ENCODE measurements at places on chromosomes 4 and X. TPM values are rescaled to one million over a fixed set of nuclear protein-coding genes. Genes with fewer than 3 reads are reported as not detected.

DNA sequence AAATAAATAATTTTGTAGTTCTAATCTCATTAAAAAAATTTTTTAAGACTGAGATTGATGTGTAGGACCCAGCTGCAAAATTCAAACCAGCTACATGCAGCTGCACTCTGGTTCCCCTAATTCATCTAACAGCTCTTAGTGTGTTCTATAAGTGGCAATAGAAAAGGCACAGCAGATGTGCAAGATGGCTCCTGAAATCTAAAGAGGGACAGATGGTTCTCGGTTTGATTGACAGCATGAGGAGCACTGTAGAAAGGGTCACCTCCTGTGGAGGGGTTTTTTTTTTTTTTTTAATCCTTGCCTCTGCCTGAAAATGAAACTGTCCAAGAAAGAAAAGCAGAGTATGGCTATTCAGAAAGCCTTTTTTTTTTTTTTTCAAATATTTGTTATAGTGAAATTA, 16.9 kb upstream of the OCIAD1 start:
- no peak for DNase-seq

GRCh38 chrX:43592597-43592996, 63.5 kb upstream of the MAOA start:
- no peak for DNase-seq

DNA sequence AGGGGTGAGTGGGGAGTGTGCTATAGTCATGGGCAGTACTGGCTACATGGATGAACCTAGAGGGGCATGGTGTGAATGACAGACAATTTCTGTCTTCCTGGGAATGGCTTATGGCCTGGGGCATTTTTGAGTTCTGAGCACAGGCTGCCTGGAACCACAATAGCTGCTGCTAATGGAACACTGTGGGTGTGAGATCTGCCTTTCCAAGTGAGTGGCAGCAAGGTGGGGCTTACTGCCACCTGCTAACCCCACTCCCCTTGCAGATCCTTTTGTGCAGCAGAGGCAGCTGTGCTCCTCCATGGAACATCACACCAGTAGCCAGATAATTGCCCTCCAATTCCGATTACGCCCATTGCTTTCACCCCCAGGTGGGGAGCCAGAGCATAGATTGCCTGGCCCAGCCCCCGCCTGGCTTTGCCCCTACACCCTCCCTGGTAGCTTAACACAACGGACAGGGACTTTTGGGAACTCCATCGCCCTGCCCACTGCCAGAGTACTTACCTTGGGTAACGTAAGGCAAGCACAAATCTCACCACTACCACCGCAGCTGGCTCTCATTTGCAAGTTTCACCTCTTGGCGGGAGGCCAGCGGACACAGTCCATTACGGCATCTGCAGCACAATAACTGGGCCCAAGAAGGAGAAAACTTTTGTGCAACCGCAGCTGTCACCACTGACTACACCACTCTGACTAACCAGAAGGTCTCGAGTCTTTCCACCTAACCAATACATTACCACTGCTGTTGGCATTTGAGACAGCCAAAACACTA, 421.2 kb upstream of the NWD2 start:
- DNase-seq: no peak

The CD40LG gene
- not detected for total RNA-seq

The SOWAHB gene
- total RNA-seq: 14.3 TPM

Measured in ureter (tissue), 1 donor.